Upper lobe of right lung (tissue), 1 donor: ENCODE measurements at places on chromosomes 6 and 20.
A peak's percentile ranks its signal among the peaks of the same experiment; 100 is the strongest.

GRCh38 chr20:41783423-41784208, 165.4 kb upstream of the CHD6 start:
- DNase-seq, result no peak

GRCh38 chr6:127920804-127921203, 19.9 kb upstream of the THEMIS start:
- no peak for DNase-seq

- no peak for DNase-seq
These were observed 41.7 kb upstream of the PRELID3B start for GRCh38 chr20:59084041-59084850.

GRCh38 chr6:32837651-32838113, 857 bp downstream of the TAP2 start:
- no peak for DNase-seq

- no peak for DNase-seq
These were observed 111.1 kb upstream of the RIN2 start for GRCh38 chr20:19646963-19647362.

DNA sequence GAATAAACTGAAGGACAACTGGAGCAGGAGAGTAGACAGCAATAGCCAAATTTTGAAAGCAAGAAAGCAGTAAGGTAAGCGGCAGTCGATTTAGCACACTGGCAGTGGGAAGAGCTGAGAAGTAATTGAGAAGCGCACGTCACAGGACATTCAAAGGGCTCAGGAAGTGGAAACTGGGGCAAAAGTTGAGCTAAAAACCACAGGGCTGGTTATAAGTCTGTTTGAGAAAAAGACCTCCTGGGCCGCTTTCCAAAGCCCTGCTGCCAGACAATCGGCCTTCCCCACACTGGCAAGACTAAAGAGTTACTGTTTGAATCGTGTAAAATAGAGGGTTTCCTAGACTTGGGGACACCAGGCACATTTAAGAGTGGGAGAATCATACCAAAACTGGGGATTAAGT, 161.4 kb downstream of the DNAH8 start:
- DNase-seq, result no peak

- no peak for DNase-seq
These were observed 268.2 kb downstream of the SAMD5 start for GRCh38 chr6:147776631-147777213.

GRCh38 chr6:10441004-10441654, 26.3 kb upstream of the TFAP2A start:
- no peak for DNase-seq

- DNase-seq, result peak; percentile 71
These were observed 1.9 kb upstream of the EDN1 start for GRCh38 chr6:12288211-12288618.

DNA sequence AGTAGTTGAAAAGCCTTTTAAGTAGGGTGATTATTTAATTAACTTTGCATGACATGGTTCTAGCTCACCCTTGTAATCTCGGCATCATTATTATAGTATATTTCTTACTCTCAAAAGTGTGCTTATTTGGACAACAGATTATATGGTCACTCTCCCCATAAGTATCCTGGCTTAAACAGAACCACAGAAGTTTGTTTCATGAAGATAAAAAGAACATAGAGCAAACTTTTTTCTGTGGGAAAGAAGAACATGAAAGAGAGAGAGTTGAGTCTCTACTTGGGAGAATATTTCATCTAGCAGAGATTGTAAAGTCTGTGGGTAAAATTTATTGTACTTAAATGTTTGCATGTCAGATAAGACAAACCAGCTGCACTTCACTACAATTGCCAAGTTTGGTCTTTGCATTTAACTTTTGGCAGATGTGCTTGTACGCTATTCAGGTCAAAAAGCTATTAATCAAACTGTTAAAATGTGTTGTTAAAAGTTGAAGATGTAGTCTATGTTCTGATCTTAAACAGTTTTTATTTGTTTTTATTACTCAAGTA, 33.4 kb upstream of the PRIM2 start:
- DNase-seq, result no peak

DNA sequence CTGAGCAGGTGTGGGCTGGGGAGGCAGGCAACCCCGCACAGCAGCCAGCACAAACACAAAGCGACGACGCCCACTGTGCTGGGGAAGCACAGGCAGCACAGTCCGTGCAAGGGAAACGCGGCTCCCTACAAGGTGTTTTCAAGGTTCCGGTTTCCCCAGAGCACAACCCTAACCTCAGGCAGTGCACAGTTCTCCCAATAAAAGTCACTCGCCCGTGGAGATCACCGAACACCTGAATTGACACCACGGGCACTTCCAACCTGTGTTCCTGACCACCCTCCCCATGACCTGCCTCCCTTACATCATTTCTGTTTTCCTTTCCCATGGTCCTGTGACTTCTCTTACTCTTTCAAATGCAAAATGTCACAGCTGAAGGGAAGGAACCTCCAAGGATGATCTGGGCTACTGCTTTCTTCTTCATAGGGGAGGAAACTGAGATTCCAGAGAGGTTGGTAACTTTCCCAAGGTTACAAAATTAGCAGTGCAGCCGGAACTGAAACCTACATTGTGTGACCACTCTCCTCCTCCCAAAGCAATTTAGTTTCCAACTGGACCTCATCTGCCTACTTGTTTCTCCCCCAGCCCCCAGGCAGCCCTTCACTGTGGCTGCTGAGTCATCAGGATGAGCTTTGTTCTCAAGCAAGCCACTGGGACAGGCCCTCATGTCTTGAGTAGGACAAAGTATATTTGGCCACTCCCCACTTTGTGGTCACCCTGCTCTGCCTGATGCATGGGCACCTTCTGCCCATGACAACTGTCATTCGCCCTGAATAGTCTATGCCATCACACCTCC, 125.3 kb downstream of the ATXN1 start:
- DNase-seq, result no peak

DNA sequence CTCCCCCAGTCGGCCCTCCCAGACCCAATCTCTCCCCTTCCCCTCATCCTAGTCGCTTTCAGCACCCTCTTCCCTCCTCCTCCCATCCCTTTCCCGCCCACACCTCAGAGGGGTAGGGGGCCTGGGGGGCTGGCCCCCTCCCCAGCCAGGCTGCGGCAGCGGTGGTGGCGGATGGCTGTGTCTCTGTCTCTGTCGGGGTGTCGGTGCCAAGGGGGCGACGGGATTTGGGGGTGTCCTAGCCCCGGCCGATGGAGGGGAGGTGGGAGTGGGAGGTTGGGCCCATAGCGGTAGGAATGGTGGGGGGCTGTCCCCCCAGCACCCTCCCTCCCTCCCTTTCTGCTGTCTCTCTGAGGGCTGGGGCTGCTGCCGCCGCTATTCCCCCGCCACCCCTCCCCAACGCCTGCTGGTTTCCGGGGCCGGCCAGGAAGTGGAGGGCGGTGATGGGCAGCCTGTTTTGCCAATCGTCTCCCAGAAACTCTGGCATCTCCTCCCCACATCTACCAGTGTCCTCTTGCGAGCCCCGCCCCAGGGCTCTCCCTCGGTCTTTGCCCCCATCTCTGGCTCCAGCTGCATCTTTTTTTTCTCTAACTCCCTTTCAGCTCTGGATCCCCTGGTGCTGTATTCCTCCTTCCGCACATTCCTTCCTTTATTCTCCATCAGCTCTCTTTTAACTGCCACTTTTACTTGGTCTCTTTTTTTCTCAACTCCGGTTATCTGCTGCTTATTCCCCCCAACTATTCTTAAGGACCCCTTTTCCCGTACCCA, at the start of gene AGPAT1:
TSS of gene AGPAT1 (minus strand) at position 374 of the 765 bp plus-strand sequence. CDS start 4,588 bp downstream, outside the sequence.
- peak; percentile 97 for DNase-seq

GRCh38 chr6:155915651-155916050, 460.0 kb upstream of the NOX3 start:
- no peak for DNase-seq

DNA sequence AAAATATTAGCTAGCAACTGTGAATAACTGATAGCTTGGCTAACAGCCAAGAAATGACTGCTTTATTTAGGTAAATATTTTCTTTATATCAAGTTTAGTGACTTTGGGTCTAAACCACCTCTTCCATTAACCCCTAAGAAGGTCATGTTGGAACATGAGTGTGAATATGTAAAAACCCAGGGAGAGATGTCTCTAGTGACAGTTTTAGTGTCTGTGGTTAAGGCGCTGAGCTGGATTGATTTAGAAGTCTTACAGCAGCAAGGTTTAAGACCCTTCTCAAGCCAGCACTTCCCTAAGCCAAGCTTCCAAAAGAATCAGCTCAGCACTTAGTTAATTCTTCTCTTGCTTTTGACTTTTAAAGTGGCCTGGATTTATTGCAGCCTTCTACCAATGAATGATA, 11.4 kb upstream of the SIRT5 start:
- no peak for DNase-seq

GRCh38 chr6:110020888-110021287, 42.8 kb downstream of the GPR6 start:
- no peak for DNase-seq

GRCh38 chr20:15072316-15072715, 734.9 kb upstream of the FLRT3 start:
- no peak for DNase-seq

DNA sequence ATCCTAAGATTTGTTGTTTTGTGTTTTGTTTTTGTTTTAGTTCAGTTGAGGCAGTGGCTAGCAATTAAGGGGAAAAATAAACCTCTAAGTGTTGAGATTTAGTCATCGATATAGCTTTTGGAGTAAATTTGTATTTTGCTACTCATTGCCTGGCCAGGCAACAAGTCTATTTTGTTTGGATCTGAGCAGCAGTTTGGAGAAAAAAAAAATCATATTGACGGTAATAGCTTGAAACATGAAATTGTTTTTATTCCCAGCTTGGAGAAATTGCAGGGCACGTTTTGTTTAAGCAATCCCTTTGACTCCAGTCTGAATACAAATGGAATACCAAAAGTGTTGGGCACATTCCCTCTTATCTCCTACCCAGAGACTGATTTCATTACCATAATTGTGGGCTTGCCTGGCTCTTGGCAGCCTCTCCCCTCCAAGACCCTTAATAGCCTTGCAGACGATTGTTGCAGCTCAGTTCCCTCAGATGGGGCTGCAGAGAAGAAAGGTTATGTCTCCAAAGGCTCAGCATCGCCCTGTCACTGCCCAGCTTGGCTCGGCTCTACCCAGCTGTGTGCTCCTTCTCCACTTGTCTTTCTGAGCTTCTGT, 56.0 kb downstream of the ISM1 start:
- DNase-seq, result no peak
